ENCODE measurements at places on chromosomes 3 and 15.

DNA sequence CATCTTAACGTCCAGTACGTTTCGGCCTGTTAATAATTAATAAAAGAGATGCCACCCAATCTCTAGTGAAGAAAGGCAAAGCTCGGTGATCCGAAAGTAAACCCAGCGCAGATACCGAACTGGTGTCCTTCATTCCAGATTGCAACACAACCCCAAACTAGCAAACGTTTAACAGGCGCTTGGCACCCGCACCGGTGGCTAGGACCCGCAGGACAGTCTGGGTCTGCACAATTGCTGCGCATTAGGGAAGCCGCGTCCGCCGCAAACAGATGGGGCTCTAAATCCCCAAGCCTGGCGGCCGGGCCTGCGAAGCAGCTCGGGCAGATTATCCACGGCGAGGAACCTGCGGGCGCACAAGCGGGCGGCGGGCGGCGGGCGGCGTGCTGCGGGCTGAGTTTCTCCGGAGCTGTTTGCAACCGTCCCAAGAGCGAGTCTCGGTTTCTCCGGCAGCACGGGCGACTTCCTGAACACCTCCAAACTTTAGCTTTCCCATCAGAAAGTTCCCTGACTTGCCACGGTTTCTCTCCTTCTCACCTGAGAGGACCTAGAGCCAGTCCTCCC lies 112.1 kb upstream of the ICE2 start:
- no peak for DNase-seq

GRCh38 chr3:55717481-55717880 lies 230.4 kb upstream of the WNT5A start:
- DNase-seq, result no peak

- no peak for DNase-seq
Measured at GRCh38 chr15:74613089-74613952, 2.3 kb upstream of the CLK3 start.

DNA sequence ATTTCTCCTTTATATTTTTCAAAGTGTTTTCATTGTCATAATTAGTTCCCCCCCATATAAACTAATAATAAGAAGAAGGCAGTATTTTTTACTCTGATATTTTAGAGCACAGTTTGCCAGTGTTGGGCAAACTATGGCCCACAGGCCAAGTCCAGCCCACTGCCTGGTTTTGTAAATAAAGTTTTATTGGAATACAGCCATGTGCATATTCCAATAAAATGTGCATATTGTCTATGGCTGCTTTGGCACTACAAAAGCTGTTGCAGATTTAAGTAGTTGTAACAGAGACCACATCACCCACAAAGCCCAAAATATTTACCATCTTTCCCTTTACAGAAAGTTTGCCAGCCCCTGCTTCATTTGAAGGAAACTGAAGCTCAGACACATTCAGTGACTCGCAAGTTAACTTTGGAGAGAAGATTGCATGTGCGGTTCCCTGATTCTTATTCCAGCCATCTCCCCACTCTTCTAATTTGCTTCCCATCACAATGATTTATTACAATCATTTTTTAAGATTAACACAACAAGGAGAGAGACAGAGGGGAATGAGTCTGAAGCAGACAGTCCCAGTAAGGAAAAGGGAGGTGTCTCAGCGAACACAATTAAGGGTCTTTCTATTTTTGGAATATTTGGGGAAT lies 48.9 kb downstream of the RFTN1 start:
- no peak for DNase-seq

GRCh38 chr15:81268340-81268739 lies 55.6 kb downstream of the STARD5 start:
- no peak for DNase-seq

- no peak for DNase-seq
Measured at GRCh38 chr3:50100386-50100785, 11.7 kb downstream of the RBM5 start.

DNA sequence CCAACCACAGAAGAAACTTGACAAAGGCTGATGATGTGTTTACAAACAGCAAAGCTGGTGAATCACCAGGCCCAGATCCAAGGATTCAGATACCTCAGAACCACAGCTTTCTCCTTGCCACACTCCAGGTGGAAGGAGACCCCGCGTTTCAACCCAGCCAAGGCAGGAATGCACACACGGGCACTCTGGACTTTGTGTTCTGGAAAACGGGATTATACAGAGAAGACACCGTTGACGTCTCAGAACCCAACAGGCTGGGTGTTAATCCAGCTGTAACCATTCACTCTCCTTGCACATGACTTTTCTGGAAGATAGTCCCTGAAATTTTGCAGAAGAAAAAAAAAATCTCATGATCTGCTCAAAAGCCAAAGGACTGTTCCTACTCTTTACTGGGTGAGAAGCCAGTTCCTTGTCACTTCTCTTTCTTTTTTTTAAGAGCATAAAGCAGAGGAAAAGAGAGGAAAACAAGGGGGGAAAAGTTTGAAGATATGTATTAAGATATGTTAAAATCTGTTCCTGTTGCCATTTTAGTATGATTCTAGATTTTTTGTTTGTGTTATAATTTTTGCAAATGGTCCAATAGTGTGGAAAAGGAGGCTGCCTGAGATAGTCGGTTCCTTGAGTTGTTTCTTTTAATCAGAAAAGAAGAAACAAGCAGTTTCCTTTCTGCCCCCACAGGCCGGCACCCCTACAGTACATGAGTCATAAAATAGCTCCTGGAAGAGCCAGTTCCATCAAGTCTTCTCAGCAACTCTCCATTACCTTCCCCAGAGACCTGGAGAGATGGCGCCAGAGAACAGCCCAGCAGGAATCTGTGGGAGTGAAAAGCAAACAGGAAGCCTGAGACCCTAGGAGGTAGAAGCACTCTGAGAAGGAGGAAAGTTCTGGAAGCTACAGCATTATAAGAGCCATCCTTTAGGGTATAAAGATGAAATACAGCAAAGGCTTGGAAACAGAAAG lies 73.1 kb downstream of the RORA start:
- DNase-seq, result no peak
